ENCODE measurements at places on chromosomes 3 and 15.

GRCh38 chr3:157669416-157669815 lies 166.2 kb upstream of the VEPH1 start:
- DNase-seq: no peak

GRCh38 chr15:61861962-61862361 lies 198.3 kb downstream of the VPS13C start:
- no peak for DNase-seq

DNA sequence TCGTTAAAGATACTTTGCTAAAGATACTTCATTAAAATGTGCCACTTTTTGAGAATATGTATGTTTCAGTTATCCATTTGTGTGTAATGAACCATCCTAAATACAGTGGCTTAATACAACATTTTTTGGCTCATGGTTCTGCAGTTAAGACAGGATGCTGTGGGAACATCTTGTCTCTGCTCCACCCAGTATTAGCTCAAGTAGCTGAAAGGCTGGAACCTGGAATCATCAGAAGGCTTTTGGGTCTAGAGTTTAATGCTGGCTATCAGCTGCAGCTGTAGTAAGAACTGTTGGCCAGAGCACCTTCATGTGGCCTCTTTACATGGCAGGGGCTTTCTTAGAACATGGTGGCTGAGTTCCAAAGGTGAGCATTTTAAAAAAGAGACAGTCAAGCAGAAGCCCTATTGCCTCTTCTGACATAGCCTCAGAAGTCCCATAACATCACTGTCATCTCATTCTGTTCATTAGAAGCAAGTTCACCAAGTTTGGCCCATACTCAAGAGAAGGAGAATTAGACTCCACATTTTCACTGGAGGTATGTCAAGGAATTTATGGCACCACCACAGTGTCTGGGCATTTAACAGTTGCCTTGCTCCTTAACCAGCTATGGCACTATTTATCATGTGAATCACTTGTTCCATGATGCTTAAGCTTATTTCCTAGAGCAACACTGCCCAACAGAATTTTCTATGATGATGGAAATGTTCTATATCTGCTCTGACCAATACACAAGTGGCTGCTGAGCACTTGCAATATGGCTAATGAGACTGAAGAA lies 70.4 kb upstream of the PDZRN3 start:
- DNase-seq: no peak

GRCh38 chr3:191500892-191501291 lies 39.9 kb downstream of the PYDC2 start:
- DNase-seq: no peak

DNA sequence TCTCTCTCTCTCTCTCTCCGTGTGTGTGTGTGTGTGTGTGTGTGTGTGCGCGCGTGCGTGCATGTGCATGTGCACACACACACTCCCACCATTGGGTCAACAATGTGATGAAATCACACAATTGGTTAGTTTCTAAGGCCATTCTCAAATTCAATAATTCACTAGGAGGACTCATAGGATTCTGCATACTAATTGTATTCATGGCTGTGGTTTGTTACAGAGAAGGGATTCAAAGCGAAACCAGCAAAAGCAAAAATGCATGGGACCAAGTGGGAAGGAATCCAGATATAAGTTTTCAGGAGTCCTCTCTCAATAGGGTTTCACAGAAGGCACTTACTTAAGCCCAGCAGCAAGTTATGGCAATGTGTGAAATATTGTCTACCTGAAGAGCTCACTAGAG lies 515.0 kb downstream of the PYDC2 start:
- no peak for DNase-seq

DNA sequence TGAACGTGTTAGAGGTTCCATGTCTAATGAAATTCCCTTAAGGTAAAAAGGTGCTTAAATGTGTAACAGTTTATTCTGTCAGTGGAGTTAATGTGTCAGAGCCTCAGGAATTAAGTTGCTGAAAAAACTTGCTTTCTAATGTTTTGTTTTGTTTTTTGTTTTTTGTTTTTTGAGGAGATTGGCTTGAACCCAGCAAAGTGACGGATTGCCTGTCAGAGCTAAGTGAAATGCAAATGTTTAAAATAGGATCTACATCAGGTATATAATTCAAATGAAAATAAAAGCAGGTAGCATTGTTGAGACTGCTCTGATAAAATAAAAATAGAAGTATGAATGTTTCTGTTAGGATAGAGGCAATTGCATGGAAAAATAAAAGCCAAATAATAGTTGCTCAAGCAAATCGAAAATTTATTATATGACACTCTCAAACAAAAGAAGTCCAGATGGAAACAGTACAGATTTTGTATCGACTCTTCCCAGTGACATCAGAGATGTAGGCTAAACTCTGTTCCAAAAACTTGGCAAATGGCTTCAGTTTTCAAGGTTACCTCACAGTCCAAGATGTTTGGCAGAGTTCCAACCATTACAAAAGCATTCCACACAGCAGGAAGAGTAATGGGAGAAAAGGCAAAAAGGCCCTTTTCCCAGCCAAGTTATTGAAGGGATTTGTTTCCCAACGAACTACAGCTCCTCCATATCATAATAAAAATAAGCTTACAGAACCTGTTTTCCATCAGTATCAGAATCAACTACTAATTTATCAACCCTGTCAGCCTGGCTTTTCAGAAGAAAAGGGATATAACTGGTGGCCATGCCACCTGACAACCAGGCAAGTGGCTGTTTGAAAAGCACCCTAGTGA lies 291.0 kb downstream of the TBL1XR1 start:
- DNase-seq: peak; percentile 48

DNA sequence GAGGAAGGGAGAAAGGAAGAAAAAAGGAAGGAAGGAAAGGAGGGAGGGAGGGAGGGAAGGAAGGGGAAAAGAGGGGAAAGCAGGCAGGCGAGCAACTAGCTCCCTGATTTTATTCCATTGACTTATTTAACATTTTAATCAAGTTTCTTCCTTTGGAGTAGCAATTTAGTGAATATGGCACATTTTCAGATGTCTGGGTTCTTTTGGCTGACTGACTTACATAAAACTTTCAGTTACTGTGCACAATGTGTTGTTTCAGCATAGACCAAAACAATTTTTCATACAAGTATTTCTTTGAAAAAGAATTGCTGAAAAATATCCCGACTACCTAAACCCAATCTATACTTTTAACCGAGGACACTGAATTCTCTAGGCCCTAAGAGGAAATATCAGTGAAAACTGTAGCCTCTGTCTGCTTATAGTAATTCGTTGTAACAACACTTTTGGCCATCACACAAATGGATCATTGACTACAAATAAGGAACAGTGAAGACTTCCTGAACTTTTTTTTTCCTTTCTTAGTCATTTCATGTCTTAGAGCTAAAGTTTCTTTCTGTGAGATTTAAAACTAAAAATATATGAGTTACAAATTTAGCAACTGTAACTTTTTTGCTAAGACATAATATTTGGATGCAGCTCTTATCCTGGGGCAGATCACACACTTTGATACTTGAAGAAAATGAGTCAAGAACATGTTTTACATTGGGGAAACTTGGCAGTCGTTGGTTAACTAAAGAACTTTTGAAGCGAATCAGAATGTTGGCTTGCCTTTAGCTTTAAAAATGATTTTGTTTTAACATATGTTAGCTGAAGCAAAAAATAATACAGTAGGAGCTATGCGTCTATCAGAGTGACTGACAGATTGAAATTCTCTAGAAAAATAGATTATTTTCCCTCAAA lies 79.6 kb downstream of the SOX2 start:
- no peak for DNase-seq

GRCh38 chr3:53809267-53809666 lies 37.0 kb downstream of the CHDH start:
- DNase-seq: no peak

GRCh38 chr15:48467801-48468200 lies 136.6 kb downstream of the DUT start:
- no peak for DNase-seq

DNA sequence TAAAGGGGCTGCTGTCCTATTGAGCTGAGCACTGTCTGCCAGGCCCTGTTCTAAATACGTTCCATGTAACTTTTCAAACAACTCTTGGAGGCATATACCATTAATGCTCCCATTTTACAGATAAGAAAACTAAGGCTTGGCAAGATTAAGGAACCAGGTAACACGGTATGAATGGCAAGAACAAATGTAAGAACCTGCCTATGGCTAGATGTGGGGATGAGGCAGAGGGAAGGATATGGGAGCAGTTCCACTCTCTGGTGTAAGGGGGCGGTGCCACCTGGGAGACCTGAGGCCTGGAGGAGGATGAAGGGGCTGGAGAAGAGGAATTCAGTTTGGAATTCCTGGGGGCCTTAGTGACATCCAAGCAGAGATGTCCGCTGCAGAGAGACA lies 3.8 kb upstream of the LMAN1L start:
- no peak for DNase-seq

GRCh38 chr3:13890377-13891016 lies 10.6 kb upstream of the WNT7A start:
- DNase-seq: peak; percentile 52

GRCh38 chr3:38029400-38030125 lies at the start of gene PLCD1:
Gene PLCD1 (minus strand): TSS chr3:38029642. CDS start chr3:38029539, 103 bp downstream.
- DNase-seq: no peak

GRCh38 chr15:40267670-40268069 lies 15.2 kb downstream of the ANKRD63 start:
- no peak for DNase-seq

- DNase-seq: no peak
Observed at GRCh38 chr3:25856902-25857518, 67.1 kb downstream of the OXSM start.

DNA sequence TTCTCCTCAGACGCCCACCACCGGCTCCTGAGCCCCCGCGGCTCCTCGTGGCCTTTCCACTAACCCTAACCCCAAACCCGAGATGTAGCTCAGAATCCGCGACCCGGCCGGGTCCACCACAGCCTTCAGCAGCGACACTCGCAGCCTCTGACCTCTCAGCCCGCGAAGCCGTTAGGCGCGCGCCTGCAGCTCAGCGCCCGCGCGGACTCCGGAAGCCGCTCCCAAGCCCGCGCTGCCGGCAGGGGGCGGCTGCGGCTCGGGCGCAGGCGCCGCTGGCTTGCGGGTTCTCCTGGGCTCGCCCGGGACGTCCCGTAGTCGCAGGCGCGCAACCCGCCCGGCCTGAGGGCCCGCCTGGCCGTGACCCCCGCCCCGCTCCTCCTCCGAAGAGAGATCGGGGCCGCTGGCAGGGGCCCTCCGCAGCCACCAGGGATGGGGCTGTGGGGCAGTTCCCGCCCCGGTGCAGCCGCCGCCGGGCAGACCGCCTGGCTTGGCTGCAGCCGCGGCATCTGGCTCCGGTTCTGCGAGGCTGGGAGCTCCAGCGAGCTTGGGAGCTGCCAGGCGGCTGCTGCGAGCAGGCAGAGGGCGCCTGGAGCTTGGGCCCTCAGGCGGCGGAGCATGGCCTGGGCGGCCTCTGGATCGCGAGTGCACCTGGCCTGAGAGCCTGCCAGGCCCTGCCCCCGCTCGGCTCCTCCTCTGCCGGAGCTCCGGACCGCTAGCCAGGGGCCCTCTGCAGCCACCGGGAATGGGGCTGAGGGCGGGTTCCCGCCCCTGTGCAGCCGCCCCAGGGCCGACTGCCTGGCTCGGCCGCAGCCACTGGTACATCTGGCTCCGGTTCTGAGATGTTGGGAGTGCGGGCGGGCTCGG lies 120.7 kb downstream of the LMLN start:
- peak; percentile 43 for DNase-seq

GRCh38 chr15:101156509-101157159 lies 95.2 kb downstream of the CHSY1 start:
- DNase-seq: peak; percentile 67

GRCh38 chr3:45140141-45140769 lies 5.9 kb downstream of the CDCP1 start:
- no peak for DNase-seq

GRCh38 chr3:99562138-99562537 lies 76.3 kb upstream of the COL8A1 start:
- DNase-seq: peak; percentile 56

DNA sequence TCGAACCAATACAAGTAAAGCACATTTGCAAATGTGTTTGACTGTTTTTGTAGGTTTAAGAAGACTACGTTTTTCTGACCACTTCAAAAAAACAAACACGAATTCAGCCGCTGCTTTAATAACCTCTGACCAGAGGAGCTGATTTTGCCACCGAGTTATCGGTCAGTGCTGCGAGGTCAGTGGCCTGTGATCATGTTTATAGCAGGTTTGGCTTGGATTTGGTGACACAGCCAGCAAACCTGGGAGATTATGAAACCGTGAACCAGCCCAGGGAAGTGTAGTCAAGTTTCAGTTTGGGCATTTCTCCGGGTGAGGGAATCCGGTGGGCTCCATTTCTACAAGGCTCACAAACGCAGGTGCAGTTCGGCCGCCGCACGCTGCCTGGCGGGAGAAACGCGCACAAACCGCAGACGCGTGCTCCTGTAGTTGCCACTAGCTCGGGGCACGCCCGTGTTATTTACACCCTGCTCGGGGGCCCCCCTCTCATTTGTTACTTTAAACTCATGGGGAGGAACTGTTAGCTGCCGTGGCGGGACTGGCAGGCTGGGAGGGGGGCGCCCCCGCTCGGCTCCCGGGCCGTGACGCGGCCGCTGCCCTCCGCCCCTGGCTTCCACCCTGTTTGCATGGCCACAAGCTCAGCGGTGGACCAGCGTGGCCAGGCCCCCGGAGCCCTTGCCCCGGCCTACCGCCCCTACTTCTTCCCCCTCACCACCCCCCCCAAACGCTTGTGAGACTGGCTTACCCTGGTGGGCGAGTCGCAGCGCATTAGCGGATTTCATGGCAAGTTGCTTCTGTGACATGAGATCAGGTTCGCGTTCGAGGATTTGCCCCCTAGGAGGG lies 13.6 kb upstream of the ONECUT1 start:
- DNase-seq: no peak

- no peak for DNase-seq
Observed at GRCh38 chr15:92891533-92892200, 8.5 kb upstream of the CHD2 start.

DNA sequence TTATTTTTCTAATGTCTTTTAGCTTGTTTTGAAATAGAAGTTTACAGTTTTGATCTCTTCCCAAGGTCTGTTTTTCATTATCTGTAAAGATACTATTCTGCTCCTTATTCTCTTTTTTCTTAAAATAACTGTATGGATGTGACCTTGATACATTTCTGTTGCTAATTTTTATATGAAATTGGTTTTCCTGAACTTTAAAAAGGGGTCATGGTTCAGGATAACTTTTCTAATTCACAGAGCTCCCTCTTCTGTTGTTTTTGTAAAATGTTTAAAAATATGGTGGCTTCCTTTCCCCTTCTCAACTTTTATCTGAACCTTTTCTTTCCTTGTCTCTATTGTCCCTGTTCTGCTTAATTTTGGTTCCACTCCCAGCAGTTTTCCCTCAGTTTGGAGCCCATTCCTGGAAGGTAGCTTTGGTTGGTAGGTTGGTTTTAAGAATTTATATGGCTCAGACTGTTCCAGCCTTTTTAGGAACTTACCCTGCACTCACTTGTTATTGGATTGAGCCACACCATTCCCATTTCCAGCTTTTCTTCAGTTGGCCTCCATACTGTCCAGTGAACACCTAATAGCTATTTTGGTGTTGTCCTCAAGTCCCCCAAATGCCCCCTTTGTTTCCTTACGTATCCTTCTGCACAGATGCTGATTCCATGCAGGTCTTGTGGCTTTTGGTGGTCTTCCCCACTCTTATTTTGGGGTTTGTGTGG lies 70.3 kb downstream of the SLMAP start:
- no peak for DNase-seq

- no peak for DNase-seq
Observed at GRCh38 chr3:188361888-188362287, 207.9 kb downstream of the LPP start.

Data from foreskin keratinocyte (primary cell).